ENCODE measurements at places on chromosomes 13 and 19.
A peak's percentile ranks its signal among the peaks of the same experiment; 100 is the strongest.

DNA sequence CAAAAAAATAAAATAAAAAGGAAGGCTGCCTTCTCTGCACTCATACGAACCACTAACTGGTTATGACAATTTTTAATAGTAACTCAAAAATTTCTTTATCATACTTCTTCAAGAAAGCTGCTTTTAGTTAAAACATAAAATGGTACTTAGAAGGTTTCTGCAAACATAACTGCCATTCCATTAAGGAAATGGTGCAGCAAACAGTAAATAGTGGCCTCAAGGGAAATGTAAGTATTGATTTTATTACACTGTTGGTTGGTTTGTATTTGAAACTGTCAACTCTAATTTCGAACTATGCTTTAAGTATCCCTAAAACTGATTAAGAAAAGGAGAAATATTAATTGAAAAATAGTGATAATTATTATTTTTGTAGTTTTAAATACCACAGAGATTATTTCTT is 278.0 kb downstream of the DACH1 start:
- no peak for DNase-seq

DNA sequence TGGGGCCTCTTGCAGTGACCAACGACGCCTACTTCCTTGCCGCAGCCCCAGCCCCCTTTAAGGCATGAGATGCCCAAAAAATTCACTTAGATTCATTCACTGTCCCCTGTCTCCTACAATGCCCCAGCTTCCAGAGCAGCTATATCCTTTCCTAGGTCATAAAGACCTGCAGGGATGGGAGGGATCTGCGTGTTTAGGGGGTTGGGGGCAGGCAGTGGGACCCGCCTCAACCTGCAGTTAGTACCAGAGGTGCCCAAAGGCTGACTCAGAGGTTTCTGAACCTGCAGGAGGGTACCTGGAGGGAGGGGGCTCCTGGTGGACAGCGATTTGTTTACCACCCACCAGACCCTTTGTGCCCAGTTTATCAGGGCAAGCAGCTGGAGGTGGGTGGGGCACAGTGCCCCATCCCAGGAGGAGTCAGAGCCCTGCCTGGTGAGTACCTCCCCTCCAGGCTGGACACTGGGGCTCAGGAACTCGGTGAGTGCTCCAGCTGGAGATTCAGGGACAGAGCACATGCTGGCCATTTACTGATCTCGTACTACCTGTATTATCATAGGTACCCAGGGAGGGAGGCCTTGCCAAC is 10.1 kb downstream of the RPS28 start:
- no peak for DNase-seq

GRCh38 chr19:1214862-1215731 is 9.5 kb downstream of the STK11 start:
- no peak for DNase-seq

DNA sequence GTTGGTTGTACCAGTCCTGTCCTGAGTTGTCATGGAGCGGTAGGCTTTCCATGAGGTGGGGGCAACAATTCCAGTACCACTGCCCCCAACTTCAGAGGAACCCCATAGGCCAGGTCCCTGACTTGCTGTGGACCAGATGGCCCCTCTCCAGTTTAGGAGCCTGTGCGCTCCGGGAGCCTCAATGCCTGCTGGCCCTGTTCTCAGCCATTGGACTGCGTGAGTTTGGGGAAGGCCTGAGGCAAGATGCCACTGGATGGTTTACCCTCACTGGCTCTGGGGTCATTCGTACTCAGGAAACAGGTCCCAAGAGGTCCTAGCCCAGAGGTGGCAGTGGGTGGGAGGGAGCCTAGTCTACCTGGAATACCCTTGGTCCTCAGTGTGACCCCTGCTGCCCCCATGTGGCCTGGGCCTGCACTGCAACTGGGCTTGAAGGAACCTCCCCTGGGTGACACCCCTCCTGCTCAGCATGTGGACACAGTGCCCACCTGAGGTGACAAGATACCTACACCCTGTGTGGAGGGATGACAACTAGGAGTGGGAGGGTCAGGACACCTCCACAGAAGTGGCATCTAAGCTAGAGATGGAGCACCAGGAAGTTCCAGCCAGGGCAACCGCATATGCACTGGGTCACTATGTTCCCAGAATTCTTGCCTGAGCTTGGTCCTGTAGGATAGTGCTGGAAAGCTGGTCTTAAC is 6.0 kb upstream of the PRR19 start:
- DNase-seq, result peak; percentile 66

DNA sequence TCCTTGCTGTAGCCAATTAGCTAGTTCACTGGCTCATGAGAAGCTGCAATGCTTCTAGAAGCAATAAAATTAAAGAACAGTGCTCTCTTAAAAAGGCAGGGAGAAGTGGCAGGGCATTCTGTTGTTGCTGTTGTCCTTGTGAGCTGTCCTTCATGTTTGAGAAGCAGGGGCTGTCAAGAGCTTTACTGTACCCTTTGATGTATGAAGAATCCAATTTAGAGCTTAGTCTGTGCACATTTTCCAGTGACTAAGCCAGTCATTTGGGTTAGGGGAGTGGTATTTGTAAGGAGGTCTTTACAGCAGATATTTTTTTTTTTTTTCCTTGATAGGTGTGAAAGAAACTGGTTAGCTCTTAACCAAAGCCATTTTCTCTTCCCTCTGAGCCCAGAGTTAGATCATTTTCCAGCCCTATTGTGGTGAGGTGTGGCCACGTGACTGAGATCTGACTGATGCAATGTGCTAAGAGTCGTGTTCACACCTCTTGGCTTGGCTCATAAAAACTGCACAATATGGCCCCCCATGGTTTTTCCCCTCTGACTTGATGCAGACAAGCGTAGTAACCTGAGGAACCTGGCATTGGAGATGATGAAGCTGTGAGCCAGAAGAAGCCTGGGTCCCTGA is 309.6 kb upstream of the TMTC4 start:
- DNase-seq, result no peak

DNA sequence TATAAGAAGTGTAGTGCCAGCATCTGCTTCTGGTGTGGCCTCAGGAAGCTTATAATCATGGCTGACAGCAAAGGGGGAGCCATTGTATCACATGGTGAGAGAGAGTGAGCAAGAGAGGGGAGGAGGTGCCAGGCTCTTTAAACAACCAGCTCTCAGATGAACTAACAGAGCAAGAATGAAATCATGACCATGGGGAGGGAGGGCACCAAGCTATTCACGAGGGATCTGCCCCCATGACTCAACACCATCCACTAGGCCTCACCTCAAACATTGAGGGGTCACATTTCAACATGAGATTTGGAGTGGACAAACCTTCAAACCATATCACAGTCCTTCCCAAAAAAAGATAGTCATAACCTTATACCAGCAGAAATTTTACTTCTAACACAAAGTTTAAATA is 174.0 kb downstream of the GPC5 start:
- DNase-seq, result no peak

GRCh38 chr13:50208826-50209335 is 193.6 kb downstream of the KCNRG start:
- DNase-seq, result peak; percentile 93

GRCh38 chr19:33499248-33499647 is 22.3 kb downstream of the PEPD start:
- DNase-seq, result no peak
